Lung microvascular endothelial cell (primary cell): ENCODE measurements at places on chromosomes 2 and 18. TPM values are rescaled to one million over a fixed set of nuclear protein-coding genes. Genes with fewer than 3 reads are reported as not detected.

DNA sequence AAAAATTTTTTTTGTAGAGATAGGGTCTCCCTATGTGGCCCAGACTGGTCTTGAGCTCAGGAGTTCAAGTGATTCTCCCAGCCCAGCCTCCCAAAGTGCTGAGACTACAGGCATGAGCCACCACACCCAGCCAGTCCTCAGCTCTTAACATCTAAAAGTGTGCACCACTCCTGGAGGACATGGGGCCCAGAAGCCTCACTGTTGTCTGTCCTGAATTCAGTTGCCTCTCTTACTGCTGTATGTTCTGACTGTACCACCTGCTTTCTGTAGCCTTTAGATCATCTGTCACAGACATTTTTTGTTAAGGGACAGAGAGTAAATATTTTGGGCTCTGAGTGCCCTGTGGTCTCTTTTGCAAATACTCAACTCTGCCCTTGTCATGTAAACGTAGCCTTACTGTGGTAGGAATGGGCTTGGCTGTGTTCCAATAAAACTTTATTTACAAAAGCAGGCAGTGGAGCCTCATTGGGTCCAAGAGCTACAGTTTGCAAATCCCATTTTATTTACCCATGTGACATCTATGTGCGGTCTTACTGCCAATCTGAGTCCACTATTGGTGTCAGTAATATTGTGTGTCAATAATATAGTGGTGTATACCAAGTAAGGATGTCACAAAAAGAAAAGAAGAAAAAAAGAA, 38.1 kb downstream of the TMEM37 start:
- no peak for DNase-seq

GRCh38 chr2:65917986-65918385, 485.6 kb upstream of the SPRED2 start:
- DNase-seq = no peak

DNA sequence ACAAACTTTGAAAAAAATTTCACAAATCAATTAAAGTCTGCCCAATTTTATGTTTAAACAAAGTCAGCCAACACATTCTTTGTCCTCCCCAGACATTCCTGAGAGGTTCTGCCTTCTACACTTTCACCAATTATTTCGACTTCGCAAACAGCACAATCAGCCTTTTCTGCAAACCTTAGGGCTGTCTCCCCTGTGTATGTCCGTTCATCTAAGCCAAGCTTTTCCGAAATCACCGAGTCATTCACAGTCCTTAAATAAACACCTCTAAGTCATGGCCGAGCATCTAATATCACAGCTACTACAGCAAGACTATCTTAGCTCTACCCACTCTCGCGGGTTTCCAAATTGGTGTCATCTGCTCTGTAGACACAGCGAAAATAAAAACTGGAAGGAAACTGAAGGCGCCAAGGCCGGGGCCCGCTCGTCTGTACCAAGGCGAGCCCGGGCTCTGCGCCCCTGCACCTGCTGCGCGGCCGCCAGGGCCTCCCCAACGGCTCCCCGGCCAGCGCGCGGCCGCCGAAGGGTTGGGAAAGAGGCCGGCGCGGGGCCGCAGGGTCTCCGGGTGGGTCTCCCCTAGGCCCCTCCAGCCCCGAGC, 730 bp downstream of the ODC1 start:
- peak; percentile 51 for DNase-seq

The RND3 gene
- 21.4 and 23.0 TPM in 2 replicates for total RNA-seq

The SCN3A gene
- total RNA-seq = 1.3 and 33.1 TPM in 2 replicates

- DNase-seq = no peak
These were observed 135.8 kb upstream of the OSR1 start for GRCh38 chr2:19494241-19494640.

The PDCD1 gene
- total RNA-seq = not detected in 2 replicates

DNA sequence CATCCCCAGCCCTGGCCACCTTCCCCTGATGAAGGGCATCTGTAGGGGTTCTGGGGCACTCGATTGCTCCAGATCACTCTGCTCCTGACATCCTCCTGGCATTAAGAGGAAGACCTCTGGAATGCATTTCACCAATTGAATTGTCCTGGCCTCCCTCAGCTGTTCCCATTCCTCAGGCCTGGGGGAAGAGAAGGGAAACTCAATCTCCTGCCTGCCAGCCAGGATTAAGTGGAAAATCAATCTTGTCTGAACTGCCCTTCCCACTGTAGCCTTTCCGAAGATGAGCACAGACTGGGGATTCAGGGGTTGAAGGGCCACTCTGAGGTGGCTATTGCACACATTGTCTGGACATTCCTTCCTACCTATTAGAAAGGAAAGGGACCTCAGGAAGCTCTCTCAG, 99.8 kb downstream of the ALK start:
- DNase-seq = no peak
